ENCODE measurements at places on chromosomes 6 and 20.

DNA sequence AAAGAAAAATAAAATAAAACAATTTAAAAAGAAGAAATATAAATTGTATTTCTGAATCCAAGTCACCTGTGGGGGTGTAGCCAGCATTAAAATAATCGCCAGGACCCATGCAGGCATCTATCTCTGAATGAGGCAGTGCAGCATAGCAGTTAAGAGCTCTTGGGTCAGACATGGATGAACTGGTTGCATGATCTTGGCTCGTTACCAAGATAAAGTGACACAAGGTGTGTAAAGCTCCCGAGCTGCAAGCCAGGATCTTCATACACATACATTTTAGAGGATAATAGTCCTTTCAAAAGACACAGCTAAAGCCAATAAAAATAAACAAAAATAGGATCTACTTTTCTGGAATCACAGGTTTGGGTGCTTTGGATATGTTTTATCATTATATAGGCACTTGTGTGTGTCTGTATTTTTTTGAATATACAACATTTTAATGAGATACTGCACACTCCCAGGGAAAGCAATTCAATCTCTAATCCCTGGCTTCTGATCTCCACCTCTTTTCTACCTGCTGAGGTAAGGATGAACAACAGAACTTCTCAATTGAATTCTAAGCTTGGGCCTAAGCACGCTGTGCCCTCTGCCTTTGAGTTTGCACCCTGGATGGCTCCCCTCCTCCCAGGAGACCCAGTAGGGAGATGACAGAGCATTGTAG, 8.9 kb downstream of the TRIM10 start:
- no peak for DNase-seq
- H3K27me3 ChIP-seq: no peaks in the 10 kb centered on the region
- H3K4me3 ChIP-seq: no peak overlapping the region
- H3K27ac ChIP-seq: no peak overlapping the region
- H3K36me3 ChIP-seq: no peaks in the 10 kb centered on the region
- H3K4me1 ChIP-seq: peaks cover 4% of the 10 kb centered on the region

DNA sequence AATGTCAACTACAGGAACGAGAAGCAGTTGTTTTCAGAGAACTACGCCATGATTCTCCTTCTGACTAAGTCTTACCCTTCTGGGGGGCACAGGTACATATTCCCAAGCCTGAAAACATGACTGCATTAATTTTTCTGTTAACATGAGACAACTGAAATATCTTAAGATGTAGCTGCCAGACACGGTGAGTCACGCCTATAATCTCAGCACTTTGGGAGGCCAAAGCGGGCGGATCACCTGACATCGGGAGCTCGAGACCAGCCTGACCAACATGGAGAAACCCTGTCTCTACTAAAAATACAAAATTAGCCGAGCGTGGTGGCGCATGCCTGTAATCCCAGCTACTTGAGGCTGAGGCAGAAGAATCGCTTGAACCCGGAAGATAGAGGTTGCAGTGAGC, 21.7 kb downstream of the TBC1D20 start:
- H3K36me3 ChIP-seq: peaks cover 94% of the 10 kb centered on the region
- H3K27ac ChIP-seq: no peak overlapping the region
- no peak for DNase-seq
- no peak overlapping the region for H3K4me3 ChIP-seq
- H3K4me1 ChIP-seq: peaks cover 21% of the 10 kb centered on the region

GRCh38 chr6:14630016-14630415, 512.4 kb downstream of the CD83 start:
- no peaks in the 10 kb centered on the region for H3K27me3 ChIP-seq
- no peaks in the 10 kb centered on the region for H3K4me1 ChIP-seq
- H3K27ac ChIP-seq: no peak overlapping the region
- no peak overlapping the region for H3K4me3 ChIP-seq
- no peak for DNase-seq

GRCh38 chr6:167571550-167571949, 246.7 kb downstream of the TTLL2 start:
- H3K36me3 ChIP-seq: no peaks in the 10 kb centered on the region
- no peak overlapping the region for H3K4me3 ChIP-seq
- DNase-seq: no peak
- H3K27me3 ChIP-seq: no peaks in the 10 kb centered on the region
- peaks cover 9% of the 10 kb centered on the region for H3K4me1 ChIP-seq

DNA sequence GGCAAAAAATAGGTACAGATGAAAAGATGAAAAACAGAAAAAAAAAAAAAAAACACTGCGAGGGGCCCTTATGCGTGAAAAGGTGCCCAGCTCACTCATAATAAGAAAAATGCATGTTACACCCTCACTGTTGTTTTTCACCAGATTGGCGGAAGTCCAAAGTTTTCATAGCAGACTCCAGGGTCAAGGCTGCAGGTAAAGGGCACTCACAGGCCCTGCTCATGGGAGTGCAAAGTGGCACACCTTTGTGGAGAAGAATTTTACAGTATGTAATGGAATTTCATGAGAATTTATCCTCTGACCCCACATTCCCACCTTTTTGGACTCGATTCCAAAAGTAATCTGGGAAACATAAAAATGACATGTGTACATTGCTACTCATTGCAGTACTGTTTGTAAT, 108.2 kb downstream of the CDKAL1 start:
- no peak overlapping the region for H3K27ac ChIP-seq
- H3K27me3 ChIP-seq: no peaks in the 10 kb centered on the region
- DNase-seq: no peak
- H3K4me3 ChIP-seq: no peak overlapping the region

GRCh38 chr6:146739696-146740095, 140.9 kb downstream of the ADGB start:
- DNase-seq: no peak
- H3K4me1 ChIP-seq: no peaks in the 10 kb centered on the region
- no peak overlapping the region for H3K27ac ChIP-seq

- H3K4me1 ChIP-seq: peaks cover 29% of the 10 kb centered on the region
- H3K27me3 ChIP-seq: no peaks in the 10 kb centered on the region
- no peak overlapping the region for H3K27ac ChIP-seq
- H3K36me3 ChIP-seq: peaks cover 27% of the 10 kb centered on the region
- H3K4me3 ChIP-seq: no peak overlapping the region
These were observed 11.0 kb downstream of the UQCC2 start for GRCh38 chr6:33700391-33701050.

DNA sequence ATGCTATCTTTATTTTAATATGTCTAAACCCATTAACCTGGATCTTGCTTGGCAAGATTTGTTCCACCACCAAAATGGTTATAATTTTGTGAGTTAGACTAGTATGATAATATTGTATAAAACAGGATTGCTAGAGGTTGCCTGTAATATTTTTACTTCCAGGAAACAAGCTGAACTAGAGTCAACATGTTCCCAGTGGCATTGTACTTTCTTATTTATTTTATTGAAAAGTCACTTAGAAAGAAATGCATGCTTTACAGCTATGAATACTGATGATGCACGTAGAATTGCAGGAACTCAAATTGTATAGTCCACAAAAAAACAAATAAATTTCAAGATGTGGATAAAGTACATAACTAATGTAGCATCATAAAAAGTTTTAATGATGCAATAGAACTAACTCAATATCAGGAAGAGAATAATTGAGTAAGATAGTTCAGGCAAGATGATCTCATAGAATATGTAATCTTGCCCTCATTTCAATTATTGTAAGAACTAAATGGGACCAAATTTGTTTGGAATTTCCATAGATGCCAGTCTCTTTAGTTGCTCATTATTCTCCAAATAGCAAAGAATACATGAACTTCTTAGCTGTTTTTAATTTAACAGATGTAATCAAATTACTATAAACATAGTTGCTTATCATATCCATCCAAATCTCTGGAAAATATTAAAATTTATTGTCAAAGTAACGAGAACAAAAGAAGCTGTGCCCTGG, 451.8 kb downstream of the COL12A1 start:
- no peak overlapping the region for H3K27ac ChIP-seq
- H3K27me3 ChIP-seq: no peaks in the 10 kb centered on the region
- H3K4me1 ChIP-seq: no peaks in the 10 kb centered on the region
- H3K36me3 ChIP-seq: no peaks in the 10 kb centered on the region

DNA sequence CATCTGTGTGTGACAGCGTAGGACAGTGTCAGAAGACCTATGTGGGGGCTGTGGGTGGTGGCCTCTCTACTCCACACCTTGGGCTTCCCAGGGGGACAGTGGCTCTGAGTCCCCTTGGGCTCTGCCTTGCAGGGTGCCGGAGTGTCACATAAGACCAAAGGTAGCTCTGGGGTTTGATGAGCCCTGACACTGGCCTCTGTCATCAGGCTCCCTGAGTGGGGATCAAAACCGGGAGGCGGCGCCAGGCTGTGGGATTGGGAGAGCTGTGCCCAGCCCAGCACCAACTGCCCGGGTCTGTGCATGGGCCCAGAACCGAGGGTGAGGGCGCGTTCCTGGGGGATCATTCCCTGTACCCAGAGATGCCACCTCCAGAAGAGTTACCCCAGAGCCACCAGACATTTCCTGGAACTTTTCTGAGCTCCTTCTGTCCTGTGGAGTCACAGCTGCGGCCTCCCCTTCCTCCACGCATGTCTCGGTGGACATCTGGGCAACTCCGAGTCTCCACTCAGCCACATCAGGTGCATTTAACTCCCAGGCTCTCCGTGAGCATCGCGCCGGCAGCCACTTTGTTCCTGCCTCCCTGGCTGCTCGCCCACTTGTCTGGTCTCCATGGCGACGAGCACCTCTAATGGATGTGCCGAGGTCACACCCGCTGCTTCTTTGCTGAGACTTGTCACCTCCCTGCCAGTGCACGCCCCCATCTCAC, 94.7 kb downstream of the TMEM242 start:
- H3K27ac ChIP-seq: no peak overlapping the region
- no peak overlapping the region for H3K4me3 ChIP-seq
- peaks cover 7% of the 10 kb centered on the region for H3K27me3 ChIP-seq
- no peaks in the 10 kb centered on the region for H3K4me1 ChIP-seq

- H3K36me3 ChIP-seq: no peaks in the 10 kb centered on the region
- no peak for DNase-seq
- no peak overlapping the region for H3K27ac ChIP-seq
These were observed 78.0 kb upstream of the MRPS10 start for GRCh38 chr6:42295677-42296076.

- no peak for DNase-seq
- H3K4me3 ChIP-seq: peak overlapping the region; percentile 20
- peaks cover 10% of the 10 kb centered on the region for H3K4me1 ChIP-seq
- H3K36me3 ChIP-seq: no peaks in the 10 kb centered on the region
These were observed 53.9 kb upstream of the DDR1 start for GRCh38 chr6:30830438-30830837.

DNA sequence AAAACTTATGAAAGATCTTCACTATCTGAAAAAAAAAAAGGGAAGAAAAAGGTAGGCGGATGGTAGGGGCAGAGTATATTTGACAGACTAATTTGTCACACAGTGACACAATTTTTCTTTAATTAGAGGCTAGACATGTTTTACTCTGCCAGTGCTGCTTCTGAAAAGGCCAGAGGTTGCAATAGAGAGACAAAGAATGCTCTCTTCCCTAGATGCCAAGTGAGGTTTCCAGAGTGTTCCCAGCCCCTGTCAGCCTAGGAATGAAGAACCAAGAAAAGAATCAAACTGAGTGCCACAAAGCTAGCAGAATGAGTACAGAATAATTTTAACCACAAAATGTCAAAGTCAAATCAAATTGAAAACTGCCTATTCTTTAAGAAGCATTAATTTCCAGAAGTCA, 13.0 kb downstream of the PNISR start:
- H3K36me3 ChIP-seq: peaks cover 63% of the 10 kb centered on the region
- no peaks in the 10 kb centered on the region for H3K27me3 ChIP-seq
- no peak overlapping the region for H3K4me3 ChIP-seq
- peaks cover 12% of the 10 kb centered on the region for H3K4me1 ChIP-seq

- DNase-seq: no peak
- peaks cover 12% of the 10 kb centered on the region for H3K4me1 ChIP-seq
- H3K36me3 ChIP-seq: no peaks in the 10 kb centered on the region
- no peak overlapping the region for H3K4me3 ChIP-seq
These were observed 49.1 kb downstream of the PLAGL1 start for GRCh38 chr6:143958839-143959399.

DNA sequence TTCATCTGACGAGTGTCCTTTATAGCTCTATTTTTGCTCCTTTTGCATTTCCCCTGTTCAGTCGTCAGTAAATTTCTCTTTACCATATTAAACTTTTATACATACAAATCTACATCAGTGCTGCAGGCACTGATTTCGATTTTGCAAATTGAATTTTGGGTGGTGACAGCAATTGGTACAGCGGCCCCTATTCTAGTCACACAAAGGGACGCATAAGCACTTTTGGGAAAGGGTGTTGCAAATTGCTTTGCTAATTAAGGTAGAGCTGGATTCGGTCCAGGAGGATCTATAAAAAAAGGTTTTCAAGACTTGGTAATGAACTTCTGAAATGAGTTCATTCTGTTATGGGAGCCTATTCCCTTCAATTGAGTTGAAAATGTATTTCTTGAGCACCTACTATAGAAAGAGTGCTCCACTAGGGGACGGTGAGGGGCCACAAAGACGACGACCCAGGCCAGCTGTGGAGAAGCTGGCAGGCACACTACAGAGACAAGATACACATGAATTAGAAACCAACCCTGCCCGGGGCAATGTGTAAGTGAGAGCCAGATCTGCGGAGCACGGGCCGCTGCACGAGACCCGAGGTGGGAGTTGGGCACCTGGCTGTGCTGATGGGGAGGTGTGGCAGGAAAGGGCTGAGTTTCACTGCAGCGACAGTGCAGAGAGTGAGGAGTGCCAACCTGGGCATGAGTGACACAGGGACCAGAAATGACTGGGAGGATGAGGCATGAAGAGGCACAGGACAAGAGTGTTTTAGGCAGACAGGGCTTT, 5.4 kb downstream of the UQCC2 start:
- H3K4me1 ChIP-seq: peaks cover 8% of the 10 kb centered on the region
- no peaks in the 10 kb centered on the region for H3K36me3 ChIP-seq
- no peak overlapping the region for H3K4me3 ChIP-seq
- H3K27ac ChIP-seq: no peak overlapping the region
- peak; percentile 46 for DNase-seq

All from upper lobe of right lung (tissue), 1 donor.